ENCODE measurements at places on chromosomes 7 and 10.

DNA sequence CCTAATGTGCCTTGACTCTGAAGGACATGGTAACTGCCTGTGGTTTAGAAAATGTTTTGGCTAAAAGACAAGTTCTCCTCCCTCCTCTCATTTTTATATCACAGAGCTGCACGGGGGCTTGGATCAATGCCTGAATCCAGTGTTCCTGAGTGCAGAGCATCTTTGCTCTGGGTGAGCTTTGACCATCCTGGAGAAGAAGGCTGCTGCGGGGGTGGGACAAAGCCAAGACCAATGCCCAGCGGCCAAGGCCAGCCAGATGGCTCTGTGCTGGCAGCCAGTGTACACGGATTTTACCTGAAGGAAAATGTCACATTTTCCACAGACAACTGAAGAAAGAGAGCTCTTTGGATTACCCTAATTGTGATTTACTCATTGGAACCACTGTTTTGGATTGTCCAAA lies 102.0 kb upstream of the TARP start:
- no peak for DNase-seq

DNA sequence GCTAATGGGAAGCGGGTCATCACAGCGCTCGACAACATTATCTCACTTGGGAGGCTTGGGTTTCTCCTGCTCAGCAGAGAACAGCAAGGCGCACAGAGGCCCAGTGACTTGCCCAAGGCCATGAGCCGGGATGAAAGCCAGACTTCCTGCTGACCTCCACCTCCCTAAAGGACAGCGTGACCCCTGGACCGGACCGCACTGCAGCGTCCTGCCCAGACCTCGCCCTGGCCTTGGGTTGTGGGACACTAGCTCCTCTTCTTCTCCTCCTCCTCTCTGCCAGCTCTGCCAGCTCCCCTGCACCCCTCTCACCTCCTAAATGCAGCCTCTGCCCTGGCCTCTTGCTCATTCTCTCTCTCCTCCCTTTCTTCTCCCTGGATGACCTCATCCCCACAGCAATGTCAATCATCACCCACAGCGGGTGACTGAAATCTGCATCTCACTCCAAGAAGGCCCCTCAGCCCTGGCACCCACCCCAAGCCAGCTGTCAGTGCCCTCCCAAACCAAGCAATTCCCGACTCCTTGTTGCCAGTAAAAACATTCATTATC lies 19.4 kb downstream of the SPOCK2 start:
- DNase-seq: no peak

- no peak for DNase-seq
These were observed 70.3 kb upstream of the LOXL4 start for GRCh38 chr10:98338318-98338717.

DNA sequence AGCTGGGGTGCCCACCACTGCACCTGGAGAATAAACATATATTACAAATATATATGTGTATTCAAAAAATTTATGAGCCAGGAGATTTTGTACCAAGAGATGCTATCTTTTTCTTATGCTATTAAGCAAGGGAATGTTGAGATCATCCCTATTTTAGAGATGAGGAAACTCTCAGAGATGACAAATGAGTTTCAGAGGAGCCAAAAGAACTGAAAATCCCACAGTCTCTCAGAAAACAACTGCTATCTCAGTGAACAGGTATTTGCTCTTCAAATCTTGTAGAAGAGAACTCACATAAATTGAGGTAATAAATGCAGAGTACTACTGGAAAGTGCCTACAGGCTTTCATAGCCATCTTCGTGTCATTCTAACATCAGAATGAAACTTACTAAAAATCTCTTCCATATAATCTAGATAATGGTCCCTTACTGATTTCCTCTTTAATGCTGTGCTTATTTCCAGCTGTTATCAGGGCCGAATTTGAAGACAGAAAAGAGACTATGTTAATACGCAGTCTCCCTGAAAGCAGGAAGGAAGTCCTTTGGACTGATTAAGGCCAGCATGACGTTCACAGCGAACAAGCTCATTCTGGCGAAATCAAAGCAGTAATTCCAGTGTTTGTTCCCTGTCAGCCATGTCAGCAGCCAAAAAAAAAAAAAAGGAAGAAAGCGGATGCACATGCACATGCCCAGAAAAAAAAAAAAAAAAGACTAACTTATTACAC lies 29.4 kb upstream of the ANAPC16 start:
- DNase-seq: no peak

DNA sequence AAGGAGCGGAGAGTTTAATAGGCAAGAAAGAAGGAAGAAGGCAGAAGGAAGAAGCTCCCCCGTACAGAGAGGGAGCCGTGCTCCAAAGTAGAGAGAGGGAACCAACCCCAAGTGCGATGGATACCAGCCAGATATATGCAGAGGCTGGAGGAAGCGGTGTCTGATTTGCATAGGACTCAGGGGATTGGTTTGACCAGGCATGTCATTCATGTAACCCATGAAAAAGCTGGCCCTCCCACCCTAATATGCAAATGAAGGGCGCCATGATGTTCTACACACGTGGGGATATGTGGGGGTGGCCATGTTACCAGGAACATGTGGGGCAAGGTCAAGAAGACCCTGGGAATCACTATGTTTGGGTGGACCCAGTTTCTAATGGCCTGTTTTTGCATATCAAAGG lies 40.6 kb upstream of the FAM3C start:
- DNase-seq: no peak

GRCh38 chr7:101567230-101567629 lies 61.9 kb downstream of the MYL10 start:
- no peak for DNase-seq

- no peak for DNase-seq
These were observed 103.0 kb upstream of the LSM8 start for GRCh38 chr7:118080947-118081346.

DNA sequence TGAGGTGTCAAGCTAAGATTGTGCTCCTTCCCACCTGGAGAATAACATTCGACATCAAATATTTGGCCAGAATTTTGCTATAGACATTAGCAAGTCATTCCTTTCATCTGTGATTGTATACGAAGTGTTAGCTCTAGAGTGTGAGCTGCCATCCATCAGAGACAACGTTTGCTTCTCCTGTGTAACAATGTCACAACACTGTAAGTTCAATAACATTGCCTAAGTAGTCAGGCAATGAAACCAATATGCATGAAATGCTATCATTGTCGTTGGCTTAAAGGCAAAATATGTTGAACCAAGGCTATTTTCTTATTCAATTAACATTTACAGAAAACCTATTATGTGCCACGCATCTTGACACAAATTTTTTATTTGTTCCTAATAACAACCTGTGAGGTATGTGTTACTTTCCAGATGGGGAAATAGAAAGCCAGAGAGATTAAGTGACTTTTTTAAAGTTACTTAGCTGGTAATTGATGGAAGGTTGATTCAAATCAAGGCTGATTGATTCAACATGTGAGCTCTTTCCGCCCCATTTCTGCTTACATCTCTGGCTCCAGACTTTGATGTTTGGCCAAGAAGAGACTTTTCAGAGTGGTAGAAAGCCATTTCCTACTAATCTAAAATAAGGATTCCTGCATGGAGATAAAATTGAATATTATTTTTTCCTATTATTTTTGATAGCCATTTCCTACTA lies 32.0 kb downstream of the BET1 start:
- no peak for DNase-seq

- no peak for DNase-seq
These were observed 26.5 kb downstream of the GTF2IRD1 start for GRCh38 chr7:74479961-74480829.

DNA sequence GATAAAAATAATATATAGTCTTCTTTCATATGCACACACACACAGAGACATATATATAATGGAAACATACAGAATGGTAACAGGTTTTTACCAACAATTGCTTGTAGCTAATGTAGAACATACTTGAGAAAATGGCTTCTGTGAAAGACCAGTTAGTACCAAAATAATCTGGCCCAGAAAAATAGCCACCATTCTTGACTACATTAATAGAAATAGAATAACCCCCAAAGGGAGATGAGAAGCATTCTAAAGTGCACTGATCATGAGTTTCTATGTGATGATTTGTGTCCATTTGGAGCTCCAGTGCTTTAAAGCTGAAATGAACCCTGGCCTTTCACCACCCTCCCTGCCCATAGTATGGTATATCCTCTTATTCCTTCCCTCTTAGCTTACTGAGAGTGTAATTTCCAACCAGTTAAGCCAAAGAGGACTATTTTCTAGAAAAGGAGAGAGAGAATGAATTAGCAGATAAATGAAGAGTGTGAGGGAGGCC lies 22.9 kb upstream of the IFIT2 start:
- no peak for DNase-seq

GRCh38 chr10:11165591-11166543 lies 148.2 kb downstream of the CELF2 start:
- DNase-seq: no peak

DNA sequence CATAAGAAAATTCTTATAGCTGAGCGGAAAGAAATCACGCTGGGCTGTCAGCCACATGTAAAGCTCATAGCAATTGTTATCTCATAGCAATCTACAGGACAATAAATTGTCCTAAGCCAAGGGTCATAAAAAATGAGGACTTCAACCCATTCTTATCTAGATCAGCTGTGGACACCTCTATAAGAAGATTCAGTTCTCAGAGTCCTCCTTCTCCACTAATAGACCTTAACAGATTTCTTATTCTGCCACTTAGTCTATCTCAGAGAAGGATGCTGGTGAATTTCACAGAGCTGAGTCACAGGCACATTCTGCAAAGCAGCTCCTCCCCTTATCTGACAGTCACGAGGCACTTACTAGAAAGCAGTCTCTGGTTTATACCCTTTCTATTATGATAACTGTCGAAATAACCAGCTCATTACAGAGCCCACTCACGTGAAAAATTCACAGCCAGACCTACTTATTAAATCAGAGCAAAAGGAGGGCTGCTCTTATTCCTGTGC lies 185.3 kb upstream of the PCLO start:
- DNase-seq: no peak

GRCh38 chr10:69125554-69125953 lies 1.6 kb downstream of the VPS26A start:
- DNase-seq: no peak

GRCh38 chr7:34117573-34117972 lies 212.2 kb downstream of the BMPER start:
- no peak for DNase-seq

- no peak for DNase-seq
These were observed 216.7 kb upstream of the NPVF start for GRCh38 chr7:25444991-25445390.

DNA sequence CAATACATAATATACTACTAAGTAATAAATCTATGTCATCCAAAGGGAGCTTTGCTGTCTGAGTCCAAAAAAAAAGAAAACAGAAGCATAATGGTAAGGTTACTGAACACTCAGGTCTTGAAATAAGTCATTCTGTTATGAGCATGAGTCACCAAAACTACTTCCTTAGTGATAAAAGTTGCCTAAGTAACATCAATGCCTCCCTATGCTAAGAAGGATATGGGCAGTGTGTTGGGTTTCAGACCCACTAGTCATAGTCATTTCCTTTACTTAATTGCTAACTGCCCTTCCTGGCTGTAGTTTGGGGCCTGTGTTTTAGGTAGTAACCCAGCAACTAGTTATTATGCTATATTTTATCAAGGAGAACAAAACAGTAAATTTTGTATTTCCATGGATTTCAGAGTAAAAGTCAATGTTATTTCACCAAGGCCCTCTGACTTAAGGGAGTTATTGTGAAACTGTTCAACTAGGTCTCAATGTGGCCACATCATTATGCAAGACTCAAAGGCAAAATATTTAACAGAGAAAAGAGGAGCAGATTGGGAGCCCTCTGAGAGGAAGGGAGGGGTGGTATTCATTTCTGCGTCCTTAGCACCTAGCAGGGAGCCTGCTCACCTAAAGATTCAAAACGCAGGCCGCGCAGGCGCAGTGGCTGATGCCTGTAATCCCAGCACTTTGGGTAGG lies 11.7 kb upstream of the VIM start:
- no peak for DNase-seq

GRCh38 chr10:35341521-35341920 lies 5.2 kb downstream of the CCNY start:
- no peak for DNase-seq

DNA sequence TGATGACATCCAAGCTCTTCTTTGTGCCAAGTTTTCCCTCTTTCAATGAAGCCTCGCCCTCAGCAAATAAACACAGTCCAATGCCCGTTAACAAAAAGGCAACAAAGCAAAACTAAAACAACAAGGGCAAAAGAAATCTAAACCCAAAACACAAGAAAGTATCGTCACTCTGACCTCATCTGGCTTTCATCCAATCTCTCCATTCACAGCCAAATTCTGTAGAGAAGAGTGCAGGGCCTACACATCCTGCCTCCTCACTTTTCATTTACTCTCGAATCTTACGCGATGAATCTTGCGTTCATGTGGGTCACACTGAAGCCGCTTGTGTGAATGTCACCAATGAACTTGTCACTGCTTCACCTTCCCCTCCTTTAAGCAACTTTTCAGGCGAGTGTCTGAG lies 15.9 kb upstream of the AKR1E2 start:
- no peak for DNase-seq

GRCh38 chr7:17374654-17375053 lies 76.2 kb downstream of the AHR start:
- DNase-seq: no peak

DNA sequence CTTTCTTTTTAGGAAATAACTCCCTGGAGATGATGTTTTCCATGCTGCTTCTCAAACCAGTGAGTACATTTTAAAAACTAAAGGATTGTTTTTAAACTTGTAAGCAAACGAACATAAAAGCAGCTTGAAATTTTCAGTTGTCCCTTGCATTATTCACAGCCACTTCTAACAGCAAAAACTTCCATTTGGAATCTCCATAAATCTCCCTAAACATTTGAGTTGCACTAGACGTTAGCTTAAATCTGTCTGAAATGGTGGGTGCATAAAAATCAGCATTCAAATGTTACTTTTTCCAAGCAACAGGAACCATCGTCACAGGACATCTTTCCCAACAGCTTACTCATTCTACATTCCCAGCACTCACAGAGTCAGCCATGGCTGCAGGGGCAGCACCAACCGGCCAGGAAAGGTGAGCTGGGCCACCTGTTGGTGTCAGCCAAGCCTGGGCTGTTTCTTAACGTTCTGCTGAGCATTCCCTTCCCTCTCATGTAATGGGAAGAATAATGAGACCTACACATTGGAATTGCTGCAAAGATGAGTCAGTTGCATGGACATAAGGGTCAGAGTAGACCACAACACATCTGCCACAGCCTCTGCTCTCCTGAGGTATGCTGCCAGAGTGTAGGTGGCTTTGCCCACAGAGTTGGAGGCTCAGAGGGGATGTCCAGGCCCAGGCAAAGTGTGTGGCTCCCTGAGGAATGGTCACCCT lies 163.2 kb downstream of the TNS3 start:
- no peak for DNase-seq

- no peak for DNase-seq
These were observed 14.7 kb downstream of the GPR141 start for GRCh38 chr7:37698276-37698675.

- no peak for DNase-seq
These were observed 37.4 kb downstream of the TMEM26 start for GRCh38 chr10:61415824-61416223.

GRCh38 chr10:13462551-13462950 lies 66.3 kb downstream of the BEND7 start:
- no peak for DNase-seq

GRCh38 chr10:108462005-108462404 lies 1297.5 kb upstream of the SORCS1 start:
- no peak for DNase-seq

Data from NCI-H1436 treated with DMSO at 0.1 percent for 48 hours (cell line).